Stimulated activated CD4-positive, alpha-beta T cell treated with anti-CD3 and anti-CD28 coated beads, Interleukin-1b, Interleukin-23, amount 100 ng/mL, for 48 hours (primary cell): ENCODE measurements at places on chromosomes 3 and 15.

DNA sequence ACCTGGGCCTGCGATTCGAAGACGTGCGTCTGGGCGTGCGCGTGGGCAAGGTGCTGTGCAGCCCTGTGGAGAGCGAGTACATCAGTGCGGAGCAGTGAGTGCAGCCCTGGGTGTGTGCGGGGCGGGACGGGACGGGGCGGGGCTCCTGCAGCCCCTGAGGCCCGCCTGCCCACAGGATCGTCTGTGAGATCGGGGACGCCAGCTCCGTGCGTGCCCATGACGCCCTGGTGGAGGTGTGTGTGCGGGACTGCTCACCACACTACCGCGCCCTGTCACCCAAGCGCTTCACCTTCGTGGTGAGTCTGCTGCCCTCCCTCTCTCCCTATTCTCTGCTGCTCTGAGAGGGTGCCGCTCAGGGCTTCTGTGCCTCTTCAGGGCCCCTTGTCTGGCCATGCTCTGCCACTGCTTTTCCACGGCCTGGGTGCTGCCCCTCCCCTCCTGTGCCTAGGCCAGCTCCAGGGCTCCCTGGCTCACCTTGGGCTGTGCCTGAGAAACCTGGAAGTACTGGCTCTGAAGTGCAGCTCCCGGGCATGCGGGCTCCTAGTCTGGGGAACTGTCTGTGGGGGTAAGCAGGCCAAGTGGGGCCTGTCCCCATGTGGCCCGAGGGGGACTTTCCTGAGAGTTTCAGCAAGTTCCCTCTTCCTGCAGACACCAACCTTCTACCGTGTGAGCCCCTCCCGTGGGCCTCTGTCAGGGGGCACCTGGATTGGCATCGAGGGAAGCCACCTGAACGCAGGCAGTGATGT, 31.8 kb downstream of the PLXNA1 start:
- DNase-seq = no peak

DNA sequence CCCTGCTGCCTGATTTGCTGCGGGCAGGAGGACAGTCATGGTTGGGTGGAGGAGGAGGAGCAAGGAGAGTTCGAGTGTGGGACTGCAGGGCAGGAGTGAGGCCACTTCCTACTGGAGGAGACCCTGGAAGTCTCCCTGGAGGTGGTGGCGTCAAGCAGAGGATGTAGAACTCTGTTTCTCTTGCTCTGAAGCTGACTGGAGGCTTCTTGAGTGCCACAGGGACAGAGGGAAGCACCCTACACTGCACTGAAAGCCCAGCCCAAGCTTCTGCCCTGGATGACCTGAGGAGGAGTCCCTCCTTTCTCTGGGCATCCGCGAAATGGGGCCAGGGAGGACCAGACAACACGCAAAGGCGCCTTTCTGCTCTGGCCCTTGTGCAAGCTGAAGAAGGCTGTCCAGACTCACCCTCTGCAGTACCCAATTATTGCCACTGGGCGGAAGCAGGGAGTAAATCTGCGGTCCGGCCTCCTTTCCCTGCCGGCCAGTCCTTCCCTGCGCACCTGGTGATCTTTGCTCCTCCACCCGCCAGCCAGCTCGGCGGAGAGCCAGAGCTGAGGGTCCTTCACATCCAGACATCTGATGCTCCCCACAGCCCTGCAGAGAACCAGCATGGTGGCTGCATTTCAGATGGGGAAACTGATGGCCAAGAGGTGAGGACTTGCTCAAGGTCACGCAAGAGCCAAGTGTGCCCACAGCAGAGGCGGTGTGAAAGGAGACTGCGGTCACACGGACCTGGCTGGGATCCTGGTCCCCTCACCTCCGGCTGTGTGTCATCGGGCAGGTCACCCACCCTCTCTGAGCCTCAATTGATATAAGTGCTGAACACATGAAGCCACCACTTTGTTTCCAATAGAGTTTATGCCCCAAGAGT, 207.1 kb downstream of the TBC1D2B start:
- DNase-seq = peak; percentile 35

DNA sequence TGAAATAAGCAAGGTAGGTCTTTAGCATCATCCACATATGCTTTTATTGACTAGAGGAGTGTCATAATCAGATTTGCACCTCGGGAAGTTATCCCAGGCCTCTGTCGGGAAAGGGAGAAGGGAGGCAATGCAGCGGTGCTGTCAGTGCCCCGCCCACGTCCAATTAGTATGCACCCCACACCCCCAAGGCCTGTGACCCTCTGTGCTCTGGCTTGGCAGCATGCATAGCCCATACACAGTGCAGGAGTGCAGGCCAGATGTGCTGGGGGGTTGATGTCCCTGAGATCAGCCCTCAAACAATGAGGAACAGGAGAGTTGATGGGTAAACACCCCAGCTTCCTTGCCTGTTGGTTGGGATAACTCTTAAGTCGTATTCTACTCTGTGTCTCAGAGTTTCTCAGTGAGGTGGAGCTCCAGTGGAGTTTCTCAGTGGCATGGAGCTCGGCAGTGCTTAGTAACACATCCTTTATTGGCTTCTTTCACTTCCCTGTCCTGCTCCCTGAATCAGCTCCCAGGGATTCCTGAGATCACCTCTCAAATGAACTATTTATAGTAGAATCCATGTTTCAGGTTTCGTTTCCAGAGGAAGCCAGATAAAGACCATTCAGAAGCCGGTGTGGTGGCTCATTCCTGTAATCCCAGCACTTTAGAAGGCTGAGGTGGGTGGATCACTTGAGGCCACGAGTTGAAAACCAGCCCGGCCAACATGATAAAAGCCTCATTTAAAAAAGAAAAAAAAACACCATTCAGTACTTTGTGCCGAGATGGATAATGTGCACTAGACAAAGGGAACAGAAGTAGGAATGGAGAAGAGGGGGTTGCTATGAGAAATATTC, 26.7 kb upstream of the NDUFB4 start:
- no peak for DNase-seq

- DNase-seq = no peak
These were observed 844.9 kb upstream of the ALCAM start for GRCh38 chr3:104521606-104522336.

DNA sequence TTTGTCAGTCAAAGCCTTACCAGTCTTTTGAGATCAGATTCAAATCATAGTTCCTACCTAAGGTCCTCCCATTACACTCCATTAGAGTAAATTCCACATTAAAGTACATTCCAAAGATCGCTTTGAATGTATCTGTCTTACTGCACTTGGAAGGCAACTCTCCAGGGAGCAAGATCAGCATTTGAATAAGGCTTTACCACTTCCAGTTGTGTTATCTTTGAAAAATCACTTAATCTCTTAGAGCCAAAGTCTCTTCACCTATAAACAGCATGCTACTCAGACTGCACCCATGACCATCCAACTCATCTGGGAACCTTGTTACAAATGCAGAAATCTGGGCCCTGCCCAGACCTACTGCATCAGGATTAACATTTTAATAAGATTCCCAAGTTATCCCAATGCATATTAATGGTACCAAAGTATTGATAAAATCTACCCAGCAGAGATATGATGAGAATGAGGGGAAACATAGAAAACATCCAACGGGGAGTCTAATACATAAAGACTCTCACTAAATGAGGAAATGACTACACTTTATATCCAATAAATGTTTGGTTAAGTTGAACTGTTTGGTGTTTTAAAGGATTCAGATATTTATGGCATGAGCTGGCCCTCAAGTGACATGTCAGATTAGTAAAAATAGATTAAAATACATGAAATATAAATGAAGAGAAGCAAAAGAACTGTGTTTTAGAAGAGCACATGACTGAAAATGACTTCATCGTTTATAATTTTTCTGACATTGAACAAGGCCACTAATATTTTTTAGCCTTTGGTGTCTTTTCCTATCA, 75.9 kb downstream of the TNIK start:
- DNase-seq = no peak

- no peak for DNase-seq
These were observed 48.9 kb downstream of the LRRFIP2 start for GRCh38 chr3:37125195-37126073.

DNA sequence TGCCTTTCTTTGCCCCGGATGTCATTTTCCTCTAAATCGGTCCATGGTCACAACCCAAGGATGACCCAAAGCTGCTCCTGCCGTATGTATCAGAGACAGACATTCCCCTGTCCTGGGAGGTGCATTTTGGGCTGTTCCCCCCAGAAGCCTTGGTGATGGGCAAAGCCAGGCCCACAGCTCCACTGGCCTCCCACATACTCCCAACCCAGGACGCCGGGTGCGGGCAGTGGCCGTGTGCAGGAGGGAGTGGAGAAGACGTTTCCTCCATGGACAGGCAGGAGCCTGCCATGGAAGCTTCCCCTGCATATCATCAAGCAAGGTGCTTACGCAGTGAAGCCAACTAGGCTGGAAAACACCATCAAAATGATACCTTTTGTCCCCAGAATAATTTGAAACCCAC, 175.0 kb downstream of the ATP10A start:
- DNase-seq = no peak

GRCh38 chr15:70153921-70154717, 56.4 kb upstream of the TLE3 start:
- DNase-seq = no peak

GRCh38 chr15:38354315-38354929, 99.5 kb upstream of the FAM98B start:
- peak; percentile 38 for DNase-seq

- no peak for DNase-seq
These were observed 4.2 kb downstream of the SPG21 start for GRCh38 chr15:64985366-64986033.

DNA sequence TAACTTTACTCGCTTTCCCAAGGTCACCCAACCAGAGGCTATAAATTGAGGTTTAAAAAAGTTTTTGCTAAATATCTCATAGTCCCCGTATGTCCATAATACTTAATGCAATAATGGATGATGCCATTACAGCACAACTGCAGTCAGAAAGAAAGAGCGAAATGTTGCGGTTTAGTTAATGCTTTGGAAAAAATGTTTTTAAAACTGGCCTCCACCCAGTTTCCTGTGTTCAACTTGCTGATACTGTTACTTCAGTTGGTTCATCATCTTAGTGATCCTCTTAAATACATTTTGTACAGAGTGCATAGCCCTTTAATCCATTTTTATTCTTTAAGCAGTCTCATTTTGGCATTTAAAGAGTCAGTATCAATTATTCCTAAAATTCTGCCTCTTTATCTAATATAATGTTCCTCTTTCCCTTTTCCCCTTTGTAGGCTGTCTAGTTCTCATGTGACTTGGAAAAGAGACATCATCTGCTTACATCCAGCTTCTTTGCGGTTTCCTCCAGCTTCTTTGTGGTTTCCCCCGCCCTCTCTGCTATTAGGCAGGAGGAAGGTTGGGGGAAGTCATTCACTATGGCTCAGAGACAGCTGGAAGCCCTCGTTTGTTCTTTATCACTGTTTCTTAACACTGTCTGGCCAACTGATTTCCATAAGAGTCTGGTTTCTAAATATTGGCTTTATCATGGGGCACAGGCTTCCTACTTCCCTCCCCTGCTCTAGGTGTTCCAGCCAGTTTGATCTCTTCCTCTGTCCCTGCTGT, 154.3 kb downstream of the GOLIM4 start:
- no peak for DNase-seq
